ENCODE measurements at places on chromosomes 2 and 18.

DNA sequence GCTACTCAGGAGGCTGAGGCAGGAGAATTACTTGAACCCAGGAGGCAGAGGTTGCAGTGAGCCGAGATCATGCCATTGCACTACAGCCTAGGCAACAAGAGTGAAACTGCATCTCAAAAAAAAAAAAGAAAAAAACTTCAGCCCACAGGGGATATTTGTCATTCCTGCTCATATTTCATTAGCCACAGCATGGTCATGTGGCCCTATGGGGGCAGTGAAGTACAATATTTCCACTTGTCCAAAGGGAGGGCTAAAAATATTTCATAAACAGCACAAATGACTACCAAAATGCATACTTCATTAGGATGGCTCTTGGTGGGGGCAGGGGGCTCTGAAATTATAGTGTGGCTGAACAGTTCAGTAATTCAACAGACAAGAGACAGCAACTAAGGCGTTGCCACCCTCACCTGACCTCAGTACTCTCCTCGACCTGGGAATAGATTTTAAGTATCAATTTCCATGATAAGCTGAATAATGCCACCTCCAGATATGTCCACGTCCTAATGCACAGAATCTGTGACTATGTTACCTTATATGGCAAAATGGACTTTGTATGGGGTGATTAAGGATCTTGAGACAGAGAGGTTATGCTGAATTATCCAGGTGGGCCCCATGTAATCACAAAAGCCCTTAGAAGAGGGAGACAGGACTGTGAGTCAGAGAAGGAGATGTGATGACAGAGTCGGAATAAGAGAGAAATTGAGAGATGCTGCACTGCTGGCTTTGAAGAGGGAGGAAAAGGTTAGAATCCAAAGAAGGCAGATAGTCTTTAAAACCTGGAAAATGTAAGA is 158.2 kb upstream of the CRIM1 start:
- DNase-seq: no peak

GRCh38 chr2:206824993-206825392 is 59.6 kb downstream of the FASTKD2 start:
- no peak for DNase-seq

GRCh38 chr2:196500686-196501431 is 138.7 kb upstream of the CCDC150 start:
- DNase-seq: no peak

DNA sequence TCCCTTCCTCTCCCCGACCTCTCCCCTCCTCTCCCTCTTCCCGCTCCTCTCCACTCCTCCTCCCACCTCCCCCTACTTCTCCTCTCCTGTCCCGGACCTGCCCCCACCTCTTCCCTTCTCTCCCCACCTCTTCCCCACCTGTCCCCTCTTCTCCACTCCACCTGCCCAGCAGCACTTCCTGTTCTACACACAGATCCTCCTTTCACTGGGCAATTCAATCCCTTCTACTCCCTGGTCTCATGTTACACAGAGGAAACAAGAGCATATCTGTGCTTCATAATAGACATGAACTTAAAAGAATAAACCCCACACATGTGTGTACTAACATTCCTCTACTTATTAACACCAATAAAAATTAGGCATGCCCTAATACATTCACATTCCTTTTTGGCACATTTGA is 34.8 kb downstream of the TIMM21 start:
- no peak for DNase-seq

DNA sequence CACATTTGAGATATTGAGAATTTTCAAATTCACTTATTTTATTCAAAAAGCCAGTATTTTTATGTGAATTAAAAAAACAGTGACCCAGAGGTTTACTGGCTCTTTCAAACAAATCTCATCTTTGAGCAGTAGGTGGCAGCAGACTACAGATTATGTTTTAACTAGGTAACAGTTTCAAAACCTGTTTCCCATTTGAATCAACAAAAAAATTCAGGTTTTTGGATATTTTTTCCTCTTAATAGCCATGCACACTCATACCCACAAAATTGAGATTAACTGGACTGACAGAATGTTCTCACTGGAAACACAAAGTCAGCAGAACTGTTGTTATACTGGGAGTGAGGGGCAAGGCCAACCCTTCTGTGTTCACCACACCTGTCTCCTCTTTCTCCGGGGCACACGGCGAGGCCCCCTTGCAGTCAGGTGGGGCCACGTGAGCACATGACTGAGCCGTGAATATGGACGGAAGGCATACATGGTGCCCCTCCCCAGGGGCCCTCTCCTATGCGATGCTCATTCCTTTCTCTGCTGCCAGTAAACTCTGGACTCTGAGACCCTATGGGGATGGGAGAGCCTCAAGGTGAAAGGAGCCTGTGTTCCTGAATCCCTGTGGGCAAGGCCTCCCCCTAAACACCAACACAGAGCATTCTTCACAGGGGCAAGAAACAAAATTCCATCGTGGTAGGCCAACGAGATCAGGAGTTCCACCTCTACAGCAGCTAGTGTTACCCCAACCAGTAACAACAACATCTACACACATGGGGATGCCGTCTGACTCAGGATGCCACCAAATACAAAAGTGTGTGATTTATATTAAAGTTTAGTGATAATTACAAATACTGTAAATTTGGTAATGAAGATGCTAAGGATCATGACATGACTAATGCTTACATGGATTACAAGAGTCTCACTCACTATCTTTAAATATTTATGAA is 80.4 kb downstream of the LPIN2 start:
- DNase-seq: peak; percentile 67

GRCh38 chr18:8426401-8426800 is 182.8 kb upstream of the RAB12 start:
- DNase-seq: peak; percentile 38

DNA sequence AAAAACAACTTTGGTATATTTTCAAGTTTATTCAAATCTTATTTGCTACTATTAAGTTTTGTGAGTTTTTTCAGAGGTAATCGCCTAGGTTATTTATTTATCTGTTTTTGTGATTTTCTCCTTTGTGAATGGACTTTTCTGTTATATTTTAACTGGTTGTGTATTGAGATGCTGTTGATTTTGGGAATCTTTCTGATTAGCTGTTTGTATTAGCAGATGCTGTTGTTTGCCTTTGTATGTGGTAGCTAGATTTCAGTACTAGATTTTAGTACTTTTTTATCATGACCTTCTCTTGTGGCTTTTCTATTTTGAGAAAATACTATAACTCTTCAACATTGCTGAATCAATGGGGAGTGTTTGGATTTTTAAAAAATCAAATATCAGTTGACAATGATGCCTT is 42.4 kb downstream of the TSHZ1 start:
- no peak for DNase-seq

- DNase-seq: no peak
Measured at GRCh38 chr2:3703236-3703756, at the start of gene DCDC2C. Gene DCDC2C (plus strand): TSS chr2:3703575. CDS start chr2:3703752, 177 bp downstream.

GRCh38 chr18:22563164-22563583 is 145.5 kb upstream of the CTAGE1 start:
- DNase-seq: peak; percentile 81

DNA sequence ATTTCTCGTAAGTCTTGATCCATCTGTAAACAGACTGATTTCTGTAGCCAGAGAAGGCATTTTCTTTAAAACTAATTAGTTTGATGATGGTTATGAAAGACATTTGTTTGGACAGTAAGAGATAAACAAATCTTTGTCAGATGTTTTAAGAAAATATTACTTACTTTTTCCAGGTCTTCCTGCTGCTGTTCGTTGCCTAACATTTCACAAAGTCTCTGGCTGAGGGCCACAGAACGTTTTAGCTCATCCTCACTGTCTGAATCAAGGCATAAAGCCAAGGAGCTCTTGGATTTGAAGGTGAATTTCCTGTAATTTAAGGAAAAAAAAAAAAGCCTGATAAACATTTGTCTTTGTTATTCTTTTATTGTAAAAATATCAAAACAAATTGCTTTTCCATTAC is 57.8 kb downstream of the VIL1 start:
- no peak for DNase-seq

- no peak for DNase-seq
Measured at GRCh38 chr18:49142216-49142615, 191.5 kb upstream of the SMAD7 start.

DNA sequence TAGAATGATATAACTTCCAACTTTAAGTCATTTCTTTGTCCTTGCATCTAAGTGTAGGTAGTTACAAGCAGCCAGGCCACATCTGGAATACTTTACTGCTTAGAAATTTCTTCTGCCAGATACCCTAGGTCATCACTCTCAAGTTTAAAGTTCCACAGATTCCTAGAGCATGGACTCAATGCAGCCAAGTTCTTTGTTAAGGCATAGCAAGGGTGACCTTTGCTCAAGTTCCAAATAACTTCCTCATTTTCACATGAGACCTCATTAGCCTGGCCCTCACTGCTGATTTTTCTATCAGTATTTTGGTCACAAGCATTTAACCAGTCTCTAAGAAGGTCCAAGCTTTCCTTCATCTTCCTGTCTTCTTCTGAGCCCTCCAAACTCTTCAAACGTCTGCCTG is 7.8 kb upstream of the UGT1A9 start:
- DNase-seq: no peak

DNA sequence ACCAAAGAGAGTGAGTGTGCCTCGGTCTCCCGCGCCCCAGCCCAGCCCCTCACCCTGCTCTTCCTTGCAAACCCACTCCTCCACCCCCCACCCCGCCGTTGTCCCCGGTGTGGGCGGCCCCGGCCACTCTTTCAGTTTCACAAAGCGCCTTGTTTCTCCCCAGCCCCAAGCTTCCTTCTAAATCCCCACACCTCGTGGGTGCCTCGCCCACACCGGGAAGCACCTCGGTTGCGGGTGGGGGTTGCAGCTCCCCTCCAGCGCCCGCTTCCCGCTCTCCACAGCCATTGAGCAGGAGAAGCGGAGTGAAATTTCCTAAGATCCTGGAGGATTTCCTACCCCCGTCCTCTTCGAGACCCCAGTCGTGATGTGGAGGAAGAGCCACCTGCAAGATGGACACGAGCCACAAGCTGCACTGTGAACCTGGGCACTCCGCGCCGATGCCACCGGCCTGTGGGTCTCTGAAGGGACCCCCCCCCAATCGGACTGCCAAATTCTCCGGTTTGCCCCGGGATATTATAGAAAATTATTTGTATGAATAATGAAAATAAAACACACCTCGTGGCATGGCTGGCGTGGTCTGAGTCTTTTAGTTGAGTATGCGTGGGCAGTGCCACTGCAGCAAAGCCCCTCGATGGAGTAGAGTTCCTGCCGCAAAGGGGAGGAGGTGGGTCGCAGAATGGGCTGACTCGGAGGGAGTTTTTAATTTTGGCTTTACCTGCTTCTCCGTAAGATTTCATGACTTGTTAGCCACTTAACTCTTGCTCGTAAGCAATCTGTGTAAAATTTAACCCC is 848 bp downstream of the TMSB10 start:
- DNase-seq: no peak

GRCh38 chr2:65749545-65749944 is 317.1 kb upstream of the SPRED2 start:
- peak; percentile 13 for DNase-seq

DNA sequence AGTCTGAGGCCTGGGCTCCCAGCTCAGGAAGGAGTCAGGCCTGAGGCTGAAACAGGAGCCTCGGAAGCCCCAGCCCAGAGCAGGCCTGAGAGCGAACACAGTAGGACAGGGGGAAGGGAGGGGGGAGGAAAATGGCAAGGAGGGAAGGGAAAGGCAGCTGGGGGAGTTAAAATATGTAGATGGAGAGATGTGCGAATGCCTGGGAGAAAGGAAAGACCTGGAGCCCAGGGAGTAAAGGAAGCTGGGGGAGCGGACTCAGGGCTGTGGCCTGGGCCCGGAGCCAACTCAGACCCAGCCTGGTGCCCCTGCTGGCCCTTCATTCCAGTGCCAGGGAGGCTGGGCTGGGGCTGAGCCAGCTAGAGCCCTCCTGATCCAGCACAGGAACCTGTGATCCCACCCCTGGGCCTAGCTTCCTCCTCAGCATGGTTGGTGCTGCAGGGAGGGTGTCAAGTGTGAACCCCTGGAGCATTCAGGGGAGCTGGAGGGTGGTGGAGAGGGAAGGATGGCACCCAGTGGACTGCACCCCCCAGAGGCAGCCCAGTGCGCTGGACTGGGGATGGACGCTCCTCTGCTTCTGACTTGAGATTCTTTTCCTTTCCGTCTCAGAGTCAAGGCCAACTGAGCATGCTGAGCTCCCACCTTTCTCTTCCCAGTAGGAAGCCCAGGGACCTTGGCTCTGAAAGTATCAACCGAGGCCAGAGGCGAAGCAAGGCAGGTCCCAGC is 46.3 kb downstream of the EMX1 start:
- no peak for DNase-seq

- DNase-seq: no peak
Measured at GRCh38 chr2:109530712-109531111, 83.1 kb downstream of the SEPTIN10 start.

DNA sequence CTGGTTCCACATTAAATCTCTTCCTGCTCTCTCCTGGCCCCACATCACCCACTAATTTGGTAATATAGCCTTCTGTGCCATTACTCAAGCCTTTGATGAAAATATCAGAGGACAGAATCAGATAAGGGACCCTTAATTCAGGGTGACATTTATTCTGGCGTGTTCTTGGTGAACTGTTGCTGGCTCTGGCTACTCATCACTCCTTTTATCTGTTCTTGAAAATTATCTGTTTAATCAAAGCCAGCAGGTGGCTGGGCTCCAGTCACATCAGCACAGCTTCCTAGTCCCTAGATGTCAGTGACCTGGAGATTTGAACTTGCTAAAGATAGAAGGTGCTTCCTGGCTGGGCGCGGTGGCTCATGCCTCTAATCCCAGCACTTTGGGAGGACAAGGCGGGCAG is 26.9 kb upstream of the SLC35F6 start:
- no peak for DNase-seq

GRCh38 chr2:98861601-98862000 is 74.4 kb downstream of the CRACDL start:
- no peak for DNase-seq

GRCh38 chr2:102522162-102522561 is 49.1 kb downstream of the SLC9A4 start:
- DNase-seq: no peak

GRCh38 chr2:216371721-216372702 is at the start of gene MARCHF4:
Gene MARCHF4 (minus strand): TSS chr2:216372483. CDS start chr2:216370260, 2,223 bp downstream.
- DNase-seq: peak; percentile 39

DNA sequence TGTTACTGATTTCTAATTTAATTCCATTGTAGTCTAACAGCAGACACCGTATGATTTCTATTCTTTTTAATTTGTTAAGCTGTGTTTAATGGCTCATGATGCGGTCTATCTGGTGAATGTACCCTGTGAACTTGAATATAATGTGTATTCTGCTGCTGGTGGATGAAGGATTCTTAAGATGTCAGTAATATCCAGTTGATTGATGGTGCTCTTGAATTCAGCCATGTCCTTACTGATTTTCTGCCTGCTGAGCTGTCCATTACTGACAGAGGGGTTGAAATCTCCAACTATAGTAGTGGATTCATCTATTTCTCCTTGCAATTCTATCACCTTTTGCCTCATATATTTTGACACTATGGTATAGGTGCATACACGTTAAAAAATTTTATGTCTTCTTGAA is 373.3 kb upstream of the RAB12 start:
- DNase-seq: no peak

GRCh38 chr2:66872081-66872985 is 437.4 kb downstream of the MEIS1 start:
- DNase-seq: no peak

- DNase-seq: peak; percentile 52
Measured at GRCh38 chr18:3605954-3606443, 156.0 kb downstream of the TGIF1 start.

All from SK-MEL-5 (cell line).